ENCODE measurements at places on chromosomes 12 and 14. TPM values are rescaled to one million over a fixed set of nuclear protein-coding genes. Genes with fewer than 3 reads are reported as not detected.

GRCh38 chr14:101957406-101958234, 6.8 kb upstream of the DYNC1H1 start:
- DNase-seq = no peak

- no peak for DNase-seq
These were observed 140.4 kb downstream of the CHST11 start for GRCh38 chr12:104596898-104597843.

The CELA1 gene
- 0.26 TPM for total RNA-seq

The NYNRIN gene
- 0.09 TPM for total RNA-seq

The SDS gene
- not detected for total RNA-seq

DNA sequence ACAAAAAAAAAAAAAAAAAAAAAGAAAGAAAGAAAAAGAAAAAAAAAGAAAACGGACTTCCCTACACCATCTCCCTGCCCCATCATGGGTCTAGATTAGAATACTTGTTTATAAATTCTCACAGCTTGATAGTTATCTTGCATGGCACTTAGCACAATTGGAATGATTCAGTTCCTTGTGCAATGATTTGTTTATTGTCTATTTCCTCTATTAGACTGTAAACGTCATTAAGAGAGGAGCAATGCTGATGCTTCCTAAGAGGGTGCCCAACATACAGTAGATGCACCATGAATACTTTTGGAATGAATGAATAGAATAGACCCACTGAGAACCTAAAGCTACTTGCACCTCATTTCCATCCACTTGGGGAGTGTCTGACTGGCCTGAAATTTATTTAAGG, 40.8 kb downstream of the PAX9 start:
- no peak for DNase-seq

The TAMALIN gene
- 10.0 TPM for total RNA-seq

The CCDC177 gene
- not detected for total RNA-seq

The WNT1 gene
- 0.42 TPM for total RNA-seq

GRCh38 chr12:53103860-53104305, 597 bp downstream of the SOAT2 start:
- no peak for DNase-seq
